ENCODE measurements at places on chromosomes 1 and 21.

DNA sequence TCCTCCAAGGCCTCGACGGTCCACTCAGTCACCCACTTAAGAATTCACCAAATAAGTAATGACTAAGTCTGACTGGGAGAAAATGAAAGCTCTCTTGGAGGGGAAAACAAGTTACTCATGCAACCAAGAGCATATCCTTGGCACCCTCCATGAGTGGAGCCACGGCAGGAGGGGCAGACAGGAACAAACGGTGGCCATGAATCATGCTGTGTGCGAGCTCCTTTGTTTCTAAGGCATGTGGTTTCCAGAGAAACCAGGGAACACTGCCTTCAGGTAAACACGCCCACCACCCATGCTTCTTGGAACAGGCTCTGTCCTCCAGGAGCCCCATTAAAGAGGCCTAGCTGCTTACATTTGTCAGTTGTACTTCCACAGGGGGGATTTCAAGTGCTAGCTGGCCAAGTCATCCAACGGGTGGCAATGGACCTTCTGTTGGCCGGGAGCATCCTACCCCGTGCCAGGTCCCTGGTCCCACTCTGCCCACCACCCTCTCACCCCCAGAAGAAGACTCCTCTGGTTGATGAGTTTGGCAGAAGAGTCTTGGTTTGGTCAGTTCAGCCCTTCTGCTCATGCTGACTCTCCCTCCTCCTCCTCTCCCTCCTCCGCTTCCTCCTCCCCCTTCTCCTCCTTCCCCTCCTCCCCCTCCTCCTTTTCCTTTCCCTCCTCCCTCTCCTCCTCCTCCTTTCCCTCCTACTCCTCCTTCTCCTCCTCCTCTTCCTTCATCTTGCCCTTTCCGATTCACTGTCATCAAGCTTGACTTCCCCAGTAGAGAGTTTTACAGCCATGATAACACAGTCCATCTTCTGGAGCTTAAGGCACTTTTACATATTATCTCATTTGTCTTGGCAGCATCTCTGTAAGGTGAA is 107.6 kb downstream of the CCDC185 start:
- DNase-seq: no peak

DNA sequence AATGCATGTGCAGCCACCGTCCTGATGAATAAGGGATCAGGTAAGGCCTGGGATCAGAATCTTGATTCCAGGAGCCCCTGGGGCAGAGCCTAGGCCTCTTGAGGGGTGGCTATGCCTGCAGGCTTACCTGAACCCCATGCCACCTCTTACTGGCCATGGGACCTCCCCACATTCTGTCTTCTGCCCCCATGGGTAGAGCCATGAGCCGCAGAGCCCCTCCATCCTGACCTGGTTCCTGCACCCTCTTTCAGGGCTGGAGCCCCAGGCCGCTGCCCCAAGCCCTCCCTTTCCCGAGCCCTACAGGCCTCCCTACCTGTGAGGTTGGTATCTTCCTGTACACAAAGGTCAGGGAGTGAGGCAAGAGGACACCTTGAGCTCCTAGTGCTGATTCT is 120.8 kb downstream of the DMRTB1 start:
- no peak for DNase-seq

GRCh38 chr1:16915627-16915973 is 6.1 kb upstream of the CROCC start:
- DNase-seq: peak; percentile 32

DNA sequence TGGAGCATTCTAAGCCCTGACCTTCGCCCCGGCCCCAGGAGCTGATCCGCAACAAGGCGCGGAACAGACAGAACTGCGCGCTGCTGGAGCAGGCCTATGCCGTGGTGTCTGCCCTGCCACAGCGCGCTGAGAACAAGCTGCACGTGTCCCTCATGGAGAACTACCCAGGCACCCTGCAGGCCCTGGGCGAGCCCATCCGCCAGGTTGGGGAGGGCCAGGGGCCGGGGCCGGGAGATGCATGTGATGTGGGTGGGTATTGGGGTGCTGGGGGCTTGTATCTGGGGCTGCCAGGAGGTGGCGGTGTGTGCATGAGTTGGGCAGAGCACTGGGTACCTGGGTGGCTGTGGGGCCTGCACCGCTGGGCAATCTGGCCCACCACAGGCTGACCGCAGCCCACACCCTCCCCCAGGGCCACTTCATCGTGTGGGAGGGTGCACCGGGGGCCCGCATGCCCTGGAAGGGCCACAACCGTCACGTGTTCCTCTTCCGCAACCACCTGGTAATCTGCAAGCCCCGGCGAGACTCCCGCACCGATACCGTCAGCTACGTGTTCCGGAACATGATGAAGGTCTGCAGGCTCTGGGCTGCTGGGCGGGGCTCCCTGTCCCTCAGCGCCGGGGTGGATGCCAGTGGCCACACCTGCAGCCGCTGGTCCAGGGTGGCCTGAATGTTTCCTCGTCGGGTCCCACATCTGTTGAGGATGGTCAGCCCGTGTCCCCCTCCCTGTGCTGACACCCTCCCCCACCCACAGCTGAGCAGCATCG is 65.8 kb downstream of the TRIM11 start:
- no peak for DNase-seq

DNA sequence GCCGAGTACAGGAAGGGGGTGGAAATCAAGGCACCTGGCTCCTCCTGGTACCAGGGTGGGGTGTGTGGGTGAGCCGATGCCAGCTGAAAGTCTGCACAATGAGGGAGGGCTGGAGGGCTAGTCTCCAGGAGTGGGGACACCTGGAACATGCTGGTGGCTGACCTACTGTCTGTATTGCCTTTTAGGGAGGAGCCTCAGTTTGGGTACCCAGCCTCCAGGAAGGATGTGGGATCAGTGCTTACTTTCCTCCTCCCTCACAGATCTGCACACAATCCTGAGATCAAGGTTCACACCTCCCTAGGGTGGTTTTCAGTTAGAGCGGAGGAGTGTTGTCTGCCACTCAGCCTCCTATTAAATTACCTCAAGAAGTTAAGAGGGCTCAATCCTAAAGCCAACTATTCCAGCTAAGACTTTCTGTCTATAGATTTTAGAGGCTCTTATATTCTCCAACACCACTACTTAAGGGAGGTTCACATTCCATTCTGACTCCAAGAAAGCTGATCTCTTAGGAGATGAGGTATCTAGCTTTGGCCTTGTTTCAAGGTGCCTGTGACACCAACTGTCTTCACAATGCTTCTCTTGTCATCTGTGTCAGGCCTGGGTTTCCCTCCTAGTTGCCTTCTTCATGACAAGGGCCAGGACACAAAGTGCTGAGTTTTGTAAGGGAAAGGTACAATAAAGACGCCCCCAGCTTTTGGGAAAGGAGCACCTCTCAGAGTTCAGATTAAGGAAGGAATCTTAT is 15.7 kb downstream of the SSR2 start:
- peak; percentile 35 for DNase-seq

- DNase-seq: no peak
Measured at GRCh38 chr1:81617308-81617967, 183.3 kb upstream of the ADGRL2 start.

GRCh38 chr21:35336534-35336933 is 287.4 kb upstream of the RUNX1 start:
- DNase-seq: no peak

DNA sequence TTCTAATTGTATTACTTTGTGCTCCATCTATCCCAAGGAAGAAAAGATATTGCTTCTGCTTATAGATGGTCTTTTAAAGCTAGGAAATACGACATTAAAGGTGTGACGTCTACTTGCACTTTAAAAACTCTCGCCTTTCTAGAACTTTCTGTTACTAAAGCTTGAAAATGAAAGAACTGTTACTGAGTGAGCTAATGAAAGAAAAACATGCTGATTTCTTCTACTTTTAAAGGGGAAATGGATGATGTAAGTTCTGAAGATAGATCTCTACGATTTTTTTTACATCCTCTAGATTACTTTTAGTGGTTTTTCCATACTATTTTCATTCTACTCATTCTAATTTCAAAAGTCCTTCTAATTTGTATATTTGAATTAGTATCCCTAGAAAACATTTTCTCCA is 387.5 kb downstream of the USP25 start:
- no peak for DNase-seq

DNA sequence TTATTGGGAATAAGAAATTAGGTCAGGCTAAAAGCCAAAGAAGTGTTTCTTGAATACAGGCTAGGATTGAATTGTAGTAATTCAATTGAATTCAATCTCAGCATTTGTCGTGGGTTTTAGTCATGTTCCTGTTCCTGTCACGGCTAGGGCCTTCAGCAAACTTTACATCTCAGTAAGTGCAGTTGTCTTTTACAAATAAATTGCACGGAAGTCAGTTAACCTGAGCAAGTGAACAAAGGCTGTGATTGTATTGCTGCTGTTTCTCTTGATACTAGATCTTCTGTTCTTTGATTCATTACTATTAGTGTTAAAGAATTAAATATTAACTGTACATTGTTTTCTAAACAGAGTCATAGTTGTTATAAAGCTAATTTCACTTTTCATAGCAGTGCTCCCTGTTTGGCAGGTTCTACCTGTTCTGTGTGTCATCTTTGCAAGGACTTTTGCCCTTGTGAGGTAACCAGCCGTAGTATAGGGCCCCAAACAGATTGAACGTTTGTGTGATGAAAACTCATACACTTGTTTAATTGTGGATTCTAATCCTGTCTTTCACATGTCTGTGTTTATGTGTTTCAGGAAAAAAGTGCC is 164.4 kb downstream of the EDEM3 start:
- DNase-seq: no peak

- peak; percentile 90 for DNase-seq
Measured at GRCh38 chr1:247332215-247332622, 552 bp upstream of the ZNF496 start.

- no peak for DNase-seq
Measured at GRCh38 chr1:193473932-193474331, 287.5 kb upstream of the B3GALT2 start.

GRCh38 chr1:45325851-45326506 is 716 bp upstream of the HPDL start:
- no peak for DNase-seq

GRCh38 chr1:101262060-101262459 is 25.2 kb downstream of the S1PR1 start:
- no peak for DNase-seq

DNA sequence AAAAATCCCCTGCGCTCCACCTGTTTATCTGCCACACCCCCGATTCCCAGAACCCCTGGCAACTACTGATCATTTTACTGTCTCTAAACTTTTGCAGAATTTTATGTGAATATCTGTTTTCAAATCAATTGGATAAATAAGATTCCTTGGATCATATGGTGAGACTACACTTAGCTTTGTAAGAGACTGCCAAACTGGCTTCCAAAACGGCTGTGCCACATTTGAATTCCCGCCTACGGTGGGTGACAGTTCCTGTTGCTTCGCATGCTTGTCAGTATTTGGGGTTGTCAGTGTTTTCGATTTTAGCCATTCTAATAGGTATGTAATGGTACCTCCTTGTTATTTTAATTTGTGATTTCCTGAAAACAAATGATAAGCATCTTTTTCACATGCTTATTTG is 22.7 kb upstream of the FMN2 start:
- DNase-seq: no peak

- no peak for DNase-seq
Measured at GRCh38 chr1:172823534-172823933, 164.6 kb downstream of the FASLG start.

GRCh38 chr1:107291987-107292386 is 151.1 kb downstream of the NTNG1 start:
- DNase-seq: no peak

DNA sequence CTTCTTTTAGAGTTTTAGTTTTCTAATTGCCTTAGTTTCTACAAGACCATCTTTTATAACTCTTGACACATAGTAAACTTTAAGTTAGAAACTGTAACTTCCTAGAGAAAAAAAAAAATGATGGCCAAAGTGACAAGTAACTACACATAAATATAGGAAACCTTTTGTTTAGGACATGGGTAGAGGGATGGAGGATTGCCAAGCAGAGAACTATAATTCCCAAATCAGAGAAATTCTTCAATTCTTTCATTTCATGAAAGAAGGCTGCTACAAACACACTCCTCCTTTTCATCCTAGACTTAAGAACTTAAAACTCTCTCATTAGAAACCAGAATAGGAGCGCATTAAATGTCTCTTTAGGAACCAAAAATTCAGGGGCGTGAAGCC is 125.0 kb downstream of the PTPN14 start:
- DNase-seq: no peak

- no peak for DNase-seq
Measured at GRCh38 chr1:160534823-160535605, 12.0 kb upstream of the SLAMF6 start.

GRCh38 chr1:235940285-235940684 is 73.6 kb upstream of the LYST start:
- no peak for DNase-seq

GRCh38 chr21:33025106-33025488 is 638 bp upstream of the OLIG2 start:
- DNase-seq: no peak

DNA sequence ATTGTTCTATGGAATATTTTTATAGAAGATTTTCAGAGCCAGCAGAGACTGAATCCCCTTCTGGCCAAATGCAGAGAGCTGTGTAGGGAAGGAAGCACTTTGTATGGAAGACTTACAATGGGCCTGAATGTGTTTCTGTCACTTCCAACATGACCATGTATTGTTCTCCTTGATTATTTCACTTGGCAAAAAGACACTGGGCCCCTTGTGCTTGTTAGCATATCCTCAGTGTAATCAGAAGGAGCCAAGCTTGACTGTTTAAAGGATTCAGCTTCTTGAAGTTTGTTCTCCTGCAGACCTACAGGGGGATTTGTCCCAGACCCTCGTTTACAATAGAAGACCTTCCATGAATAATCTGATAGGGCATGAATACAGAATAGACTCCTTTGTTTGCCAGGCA is 48.1 kb upstream of the UBE2U start:
- no peak for DNase-seq

DNA sequence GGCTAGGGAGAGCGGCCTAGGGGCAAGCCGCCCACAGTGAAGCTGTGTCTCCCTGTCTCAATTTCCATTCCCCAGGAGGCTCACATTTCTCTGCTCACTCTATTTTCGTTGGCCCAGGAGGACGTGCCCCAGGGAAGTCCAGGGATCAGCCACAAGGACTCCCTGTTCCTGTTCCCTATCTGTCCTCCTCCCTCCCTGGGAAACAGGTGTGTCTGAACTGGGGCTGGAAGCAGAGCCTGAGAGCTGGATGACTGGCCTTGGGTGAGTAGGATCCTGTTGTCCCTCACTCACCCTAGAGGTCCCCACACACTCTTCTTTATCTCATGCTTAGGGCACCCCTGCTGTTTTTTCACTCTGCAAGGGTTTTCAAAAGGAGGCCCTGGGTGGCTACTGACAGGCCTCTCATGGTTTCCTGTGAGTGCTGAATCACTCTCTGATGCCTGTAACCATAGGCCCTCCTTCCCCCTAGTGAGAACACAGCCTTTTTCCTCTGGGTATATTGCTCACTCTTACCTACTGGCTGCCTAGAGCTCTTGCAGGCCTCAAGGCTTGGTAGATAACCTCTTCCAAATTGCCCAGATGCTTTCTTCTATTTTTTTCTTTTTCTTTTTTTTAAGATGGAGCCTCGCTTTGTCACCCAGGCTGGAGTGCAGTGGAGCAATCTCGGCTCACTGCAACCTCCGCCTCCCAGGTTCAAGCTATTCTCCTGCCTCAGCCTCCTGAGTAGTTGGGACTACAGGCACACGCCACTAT is 3.3 kb upstream of the UTP11 start:
- no peak for DNase-seq

DNA sequence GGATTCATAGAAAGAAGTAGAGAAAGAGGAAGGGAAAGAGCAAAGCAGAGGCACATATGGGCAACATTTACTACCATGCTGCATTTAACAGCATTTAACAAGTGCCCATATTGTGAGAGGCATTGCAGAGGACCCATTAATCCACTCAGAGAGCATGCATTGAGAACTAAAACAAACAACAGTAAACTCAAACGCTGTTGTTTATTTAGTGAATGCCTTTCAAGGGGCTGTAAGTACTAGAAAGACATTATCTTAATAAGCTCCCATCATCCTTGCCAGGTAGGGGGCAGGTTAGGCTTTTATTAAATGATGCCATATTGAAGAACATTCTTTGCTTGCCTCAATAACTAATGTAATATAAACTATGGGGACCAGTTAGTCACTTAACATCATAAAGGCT is 254.3 kb upstream of the DAB1 start:
- DNase-seq: no peak
